ENCODE measurements at places on chromosomes 3 and 15.

- DNase-seq = no peak
Measured at GRCh38 chr15:78399091-78399490, 38.9 kb upstream of the IREB2 start.

GRCh38 chr3:156860873-156861272, 34.7 kb downstream of the LEKR1 start:
- DNase-seq = no peak

GRCh38 chr3:8608041-8608790, 36.4 kb downstream of the SSUH2 start:
- DNase-seq = no peak

DNA sequence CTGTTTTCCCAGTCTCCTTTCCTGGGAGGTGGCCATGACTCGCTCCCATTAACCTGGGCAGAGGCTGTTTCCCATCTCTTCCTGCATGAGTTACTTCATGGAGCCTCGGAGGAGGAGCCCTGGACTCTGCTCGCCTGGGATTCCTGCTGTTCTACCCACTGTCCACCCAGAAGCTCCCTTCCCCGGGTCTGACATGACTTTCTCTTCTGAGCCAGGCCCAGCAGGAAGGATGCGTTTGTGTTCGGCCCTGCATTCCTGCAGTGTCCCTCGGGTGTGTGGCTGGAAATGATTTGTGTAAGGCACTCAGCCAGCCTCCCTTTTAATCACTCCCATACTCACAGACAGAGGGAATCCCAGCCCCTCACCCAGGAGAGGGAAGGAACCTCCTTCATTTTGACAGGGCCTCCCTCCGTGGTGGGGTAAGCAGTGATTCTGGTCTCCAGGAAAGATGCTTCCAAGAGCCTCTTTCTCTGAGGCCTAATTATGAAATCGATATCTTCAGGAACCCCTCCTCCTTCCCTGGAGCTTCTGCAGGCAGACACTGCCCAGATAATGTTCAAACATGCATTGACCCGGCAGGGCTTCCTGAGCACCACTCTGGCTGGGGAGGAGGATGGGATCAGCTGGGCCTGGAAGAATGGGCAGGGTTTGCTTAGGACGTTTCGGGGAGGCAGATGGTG, 41.6 kb upstream of the DLG1 start:
- no peak for DNase-seq

DNA sequence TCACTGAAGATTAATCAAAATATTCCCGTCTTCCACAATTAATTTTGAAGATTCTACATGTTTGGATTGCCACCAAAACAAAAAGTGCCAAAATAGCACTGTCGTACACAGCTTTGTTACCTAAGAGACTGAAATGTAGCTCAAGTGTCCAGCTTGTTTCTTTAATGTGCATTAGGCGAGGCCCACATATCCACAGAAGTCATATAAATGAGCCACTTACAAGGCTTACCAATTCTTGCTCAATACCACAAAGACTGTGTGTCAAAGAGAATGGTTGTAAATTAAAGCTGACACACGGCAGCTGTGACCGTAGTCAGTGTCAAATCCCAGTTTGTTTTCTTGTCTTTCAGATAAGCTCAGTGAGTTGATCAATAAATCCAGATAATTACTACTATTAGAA, 639.4 kb upstream of the TBL1XR1 start:
- no peak for DNase-seq

DNA sequence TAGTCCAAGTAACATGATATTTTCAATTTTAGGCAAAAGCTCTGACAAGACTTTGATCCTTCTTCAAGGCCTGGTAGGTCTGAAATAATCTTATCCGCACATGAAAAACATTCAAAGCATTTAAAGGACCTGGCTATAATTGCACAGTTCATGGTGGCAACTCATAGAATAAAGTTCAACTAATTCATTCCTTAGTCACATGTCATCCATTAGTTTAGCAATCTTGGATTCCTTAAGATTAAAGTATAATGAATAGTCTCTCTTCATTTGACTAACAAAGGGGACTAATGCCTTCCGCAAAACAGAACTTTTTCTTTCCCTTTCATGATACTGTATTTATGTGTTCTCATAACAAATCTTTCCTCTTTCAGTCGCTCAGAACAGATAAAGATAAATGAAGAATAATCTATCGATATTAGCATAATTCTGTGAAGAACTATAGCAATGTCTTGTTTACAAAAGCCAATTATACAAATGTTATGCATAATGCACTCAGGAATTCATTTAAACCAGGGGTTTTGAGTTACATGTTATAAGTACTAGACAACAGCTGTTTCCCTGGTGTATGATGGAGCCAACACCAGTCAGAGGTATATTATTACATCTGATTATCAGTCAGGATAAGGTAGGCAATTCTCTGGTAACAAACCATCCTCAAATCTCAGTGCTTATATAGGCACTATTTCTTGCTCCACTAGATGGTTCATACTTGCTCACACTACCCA, 172.5 kb downstream of the POTEB3 start:
- DNase-seq = no peak

GRCh38 chr15:68797599-68798345, 22.9 kb downstream of the ANP32A start:
- DNase-seq = no peak

GRCh38 chr15:90972133-90972532, 17.4 kb downstream of the RCCD1 start:
- DNase-seq = no peak

DNA sequence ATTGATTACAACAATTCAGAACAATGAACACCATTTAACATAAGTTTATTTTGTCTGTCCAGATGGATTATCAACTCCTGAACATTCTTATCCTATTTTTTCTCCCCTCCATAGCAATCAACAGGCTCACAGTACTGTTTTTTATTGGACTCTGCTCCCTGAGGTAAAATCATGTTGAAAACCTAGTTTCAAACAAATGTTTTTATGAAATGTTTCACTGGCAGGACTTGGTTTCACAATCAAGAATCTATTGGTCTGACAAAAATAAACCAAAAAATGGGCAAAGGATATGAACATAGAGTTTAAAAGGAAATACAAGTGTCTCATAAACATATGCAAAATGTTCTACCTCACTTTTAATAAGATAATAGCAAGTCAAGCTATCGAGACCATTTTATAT, 2.6 kb upstream of the MYRIP start:
- DNase-seq = no peak

DNA sequence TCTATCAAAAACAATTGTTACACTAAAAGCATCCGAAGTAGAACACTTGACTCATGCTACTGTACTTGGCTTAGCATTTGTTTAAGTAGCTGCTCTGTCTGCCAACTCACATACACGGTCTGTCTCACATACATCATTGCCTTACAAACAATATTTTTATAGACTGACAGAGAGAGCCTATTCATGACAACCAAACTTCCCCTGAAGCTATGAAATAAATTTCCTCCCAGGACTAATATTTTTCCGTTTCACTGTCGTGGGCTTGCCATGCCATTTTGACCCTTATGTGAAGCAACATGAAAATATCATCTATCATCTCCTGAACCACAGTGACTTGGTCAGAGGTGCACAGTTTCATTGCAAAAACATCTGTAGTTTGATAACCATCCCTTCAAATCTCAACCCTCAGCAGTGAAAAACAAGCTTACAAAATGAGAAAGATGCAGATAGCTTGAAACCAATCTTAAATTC, 66.5 kb upstream of the PYGO1 start:
- no peak for DNase-seq

- DNase-seq = no peak
Measured at GRCh38 chr3:23900744-23901143, 16.0 kb downstream of the NKIRAS1 start.

DNA sequence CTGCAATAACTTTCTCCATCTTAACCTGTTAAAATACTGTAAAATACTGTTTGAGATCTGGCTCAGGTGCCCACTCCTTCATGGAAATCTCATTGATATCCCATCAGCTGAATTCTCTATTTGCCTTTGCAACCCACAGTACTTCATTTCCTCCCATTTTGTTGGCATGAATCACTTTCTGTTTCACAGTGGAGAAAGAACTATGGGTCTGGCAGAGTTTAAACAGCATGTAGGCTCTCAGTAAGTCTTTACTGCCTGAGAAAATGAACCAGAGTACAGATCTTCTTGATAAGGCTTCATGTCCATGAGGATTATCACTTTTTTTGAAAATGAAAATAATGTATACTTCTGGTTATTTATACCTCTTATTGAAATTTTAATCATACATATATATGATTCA, 245.9 kb downstream of the NAALADL2 start:
- no peak for DNase-seq

DNA sequence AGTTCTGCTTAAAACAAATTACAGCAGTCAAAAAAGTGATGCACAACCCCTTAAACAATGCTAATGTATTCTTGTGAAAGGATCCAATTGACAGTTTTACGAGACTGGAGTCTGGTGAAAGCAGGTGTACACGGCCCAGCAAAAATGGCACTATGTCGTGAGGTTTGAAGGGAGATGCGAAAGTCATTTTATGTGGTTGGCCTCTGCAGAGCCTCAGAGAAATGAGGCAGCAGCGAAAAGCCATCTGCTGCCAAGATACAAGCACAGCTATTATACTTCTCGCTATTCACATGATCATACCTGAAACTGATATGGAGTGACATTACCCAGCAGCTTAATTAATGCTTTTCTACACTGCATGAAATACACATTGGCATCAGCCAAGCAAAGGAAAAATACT, 36.4 kb downstream of the MECOM start:
- DNase-seq = no peak

DNA sequence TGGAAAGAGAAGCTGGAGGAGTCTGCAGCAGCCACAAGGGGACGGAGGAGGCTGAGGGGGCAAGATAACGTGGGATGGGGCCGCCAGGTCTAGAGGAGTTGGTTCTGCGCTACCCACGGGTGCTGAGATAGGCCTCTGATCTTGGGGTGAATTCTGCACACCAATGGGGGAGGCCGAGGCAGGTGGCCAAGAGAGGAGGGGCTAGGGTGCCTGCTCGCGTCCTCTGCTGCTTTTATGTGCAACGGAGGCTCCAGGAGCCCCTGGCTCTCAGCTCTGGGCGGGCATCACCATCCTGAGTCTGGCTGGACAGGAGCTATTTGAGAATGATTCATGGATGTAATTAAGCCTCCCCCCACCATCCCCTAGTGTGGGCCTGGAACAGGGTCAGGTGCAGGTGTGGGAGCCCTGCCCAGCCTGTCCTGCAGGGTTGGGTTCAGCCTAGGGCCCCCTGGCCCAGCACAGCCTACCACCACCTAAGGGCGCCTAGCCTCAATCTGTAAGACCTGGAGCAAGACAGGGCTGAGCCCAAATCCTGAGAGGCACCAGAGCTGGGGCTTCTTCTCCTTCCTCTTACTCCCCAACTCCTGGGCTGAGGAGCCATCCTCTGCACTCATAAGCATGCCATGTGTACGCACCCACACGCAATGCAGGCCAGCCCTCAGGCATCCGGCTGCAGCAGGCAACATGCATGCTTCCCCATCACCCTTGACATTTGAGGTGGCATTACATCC, 32.3 kb upstream of the SEMA3F start:
- no peak for DNase-seq

DNA sequence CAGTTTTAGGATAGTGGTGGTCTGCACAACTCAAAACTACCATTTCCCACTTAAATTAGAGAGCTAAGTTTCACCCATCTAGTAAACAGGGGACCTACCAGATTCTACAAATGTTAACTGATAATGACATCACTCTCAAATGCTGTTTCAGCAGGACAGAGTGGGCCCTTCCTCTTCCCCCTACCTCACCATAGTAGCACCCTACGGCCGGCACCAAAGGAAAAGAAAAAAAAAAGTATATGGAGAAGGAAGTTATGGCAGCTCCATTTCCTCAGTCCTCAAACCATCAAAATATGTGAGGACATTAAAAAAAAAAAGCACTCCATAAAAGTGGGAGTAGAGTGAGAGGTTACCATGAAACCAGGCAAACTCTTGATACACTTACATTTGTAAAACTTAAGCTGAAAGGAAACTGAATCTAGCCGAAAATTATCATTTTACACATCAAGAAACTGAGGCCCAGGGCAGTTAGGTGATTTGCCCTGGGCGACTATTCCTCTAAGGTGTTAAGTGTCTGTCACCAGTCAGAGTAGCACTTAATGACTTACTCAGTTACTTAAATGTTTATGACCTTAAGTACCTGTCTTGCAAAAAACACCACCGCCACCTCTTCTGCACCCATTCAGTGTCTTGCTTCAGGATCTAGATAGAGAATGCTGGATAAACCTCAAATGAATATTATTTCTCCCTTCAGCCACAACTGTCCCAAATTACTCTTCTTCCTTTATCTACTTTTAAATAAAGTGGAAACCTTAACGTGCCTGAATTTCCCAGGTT, 2.7 kb downstream of the MSL2 start:
- DNase-seq = no peak

DNA sequence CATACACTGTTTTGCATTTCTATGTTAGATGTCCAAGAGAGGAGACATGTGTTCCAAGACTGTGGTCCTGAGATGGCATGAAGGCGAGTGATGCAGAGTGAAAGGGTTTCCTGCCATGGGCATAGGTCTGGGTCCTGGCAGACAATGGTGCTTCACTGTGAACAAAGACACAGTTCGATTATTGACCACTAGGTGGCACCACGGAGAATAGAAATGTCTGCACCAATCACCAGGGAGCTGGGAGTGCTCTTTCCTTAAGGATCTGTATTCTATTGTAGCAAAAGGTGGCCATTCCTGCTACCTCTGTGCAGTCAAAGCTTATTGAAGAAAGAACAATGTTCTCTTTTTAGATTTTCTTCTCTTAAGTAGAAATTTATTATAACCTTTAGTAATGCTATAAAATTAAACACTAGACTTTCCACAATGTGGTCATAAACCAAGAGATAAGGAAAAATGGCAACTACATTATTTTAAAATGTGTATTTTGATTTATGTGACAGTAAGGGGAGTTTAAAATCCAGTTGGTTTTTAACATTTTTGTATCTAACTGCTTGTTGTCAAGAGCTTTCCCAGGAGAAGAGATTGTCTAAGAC, 88.7 kb downstream of the GABRG3 start:
- DNase-seq = no peak

Data from caudate nucleus (tissue), 63 donors.